ENCODE measurements at places on chromosomes 5 and 9.

GRCh38 chr5:5158472-5158895, 18.4 kb downstream of the ADAMTS16 start:
- DNase-seq: no peak

GRCh38 chr9:109328978-109329637, 8.2 kb upstream of the EPB41L4B start:
- no peak for DNase-seq

DNA sequence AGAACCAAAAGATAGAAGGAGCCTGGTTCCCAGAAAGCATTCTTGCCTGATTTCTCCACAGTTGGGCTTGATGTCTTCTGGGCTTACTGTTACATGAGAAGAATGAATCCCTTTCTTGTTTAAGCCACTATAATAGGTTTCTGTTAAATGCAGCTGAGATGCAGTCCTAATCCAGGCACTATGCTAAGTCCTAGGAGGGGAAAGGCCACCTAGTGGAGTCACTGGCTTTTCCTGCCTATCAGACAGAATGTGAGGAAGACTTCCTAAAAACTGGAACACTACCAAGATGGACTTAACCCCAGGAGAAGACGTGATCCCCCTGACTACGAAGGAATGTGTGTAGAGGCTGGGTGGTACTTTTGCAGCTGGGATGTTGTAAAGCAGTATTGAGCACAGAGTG, 34.3 kb upstream of the FSD1L start:
- no peak for DNase-seq

DNA sequence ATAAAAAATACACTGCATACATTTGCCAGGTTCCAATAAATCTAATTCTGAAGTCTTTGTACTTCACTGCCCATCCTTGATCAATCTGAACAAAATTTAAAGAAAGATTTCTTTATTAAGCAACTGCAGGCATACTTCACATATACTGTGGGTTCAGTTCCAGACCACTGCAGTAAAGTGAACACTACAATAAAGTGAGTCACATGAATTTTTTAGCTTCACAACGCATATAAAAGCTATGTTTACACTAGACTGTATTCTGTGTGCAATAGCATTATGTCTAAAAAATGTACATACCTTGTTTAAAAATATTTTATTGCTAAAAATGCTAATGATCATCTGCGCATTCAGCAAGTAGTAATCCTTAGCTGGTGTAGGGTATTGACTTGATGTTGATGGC, 52.1 kb downstream of the SSBP2 start:
- DNase-seq: no peak

DNA sequence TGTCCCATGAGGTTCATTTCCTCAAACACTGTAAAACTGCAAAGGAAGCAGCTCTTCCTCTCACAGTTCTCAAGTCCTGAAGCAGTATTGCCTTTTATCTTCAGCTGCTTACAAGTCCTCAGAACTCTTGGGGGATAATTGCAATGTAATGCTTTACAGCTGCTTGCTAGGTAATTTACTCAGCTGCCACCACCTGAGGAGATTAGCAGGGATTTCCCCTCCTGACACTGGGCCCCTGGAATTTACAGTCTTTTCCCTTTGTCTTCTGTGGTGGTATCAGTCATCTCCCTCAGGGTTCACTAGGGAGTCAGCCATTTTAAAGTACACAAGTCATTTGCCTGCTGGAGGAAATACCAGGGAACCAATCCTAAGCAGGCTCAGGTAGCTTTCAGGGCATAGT, 754.3 kb upstream of the GRAMD2B start:
- DNase-seq: no peak

DNA sequence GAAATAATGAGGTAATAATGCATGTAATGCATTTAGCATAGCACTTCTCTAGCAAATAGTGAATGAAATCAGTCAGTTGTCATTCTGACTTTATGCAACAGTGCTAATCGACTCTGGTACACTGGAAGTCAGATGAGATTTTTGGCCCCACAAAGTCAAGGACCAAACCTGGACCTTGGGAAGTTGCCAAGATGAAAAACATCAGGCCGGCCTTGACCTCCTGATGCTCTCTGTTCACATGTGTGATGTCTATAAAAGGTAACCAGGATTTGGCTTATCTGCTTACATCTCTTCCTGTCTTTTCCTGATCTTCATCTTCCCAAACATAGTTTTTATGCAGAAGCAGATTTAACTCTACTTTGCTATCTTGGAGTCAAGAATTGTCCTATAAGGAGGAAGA, 39.5 kb downstream of the SLC22A5 start:
- no peak for DNase-seq
